Urinary bladder (tissue), 4 donors: ENCODE measurements at places on chromosomes 5 and 9.

GRCh38 chr5:109703166-109703565 is 13.4 kb downstream of the MAN2A1 start:
- no peak for DNase-seq

- no peak for DNase-seq
Observed at GRCh38 chr9:130207241-130207992, 35.2 kb downstream of the NCS1 start.

- no peak for DNase-seq
Observed at GRCh38 chr9:6645355-6646292, at the start of gene GLDC. TSS of gene GLDC (minus strand) at chr9:6645729. CDS start at chr9:6645499, 230 bp downstream.

GRCh38 chr5:158045696-158046095 is 186.8 kb upstream of the CLINT1 start:
- DNase-seq: no peak

- DNase-seq: no peak
Observed at GRCh38 chr5:44661851-44662250, 146.9 kb upstream of the MRPS30 start.

DNA sequence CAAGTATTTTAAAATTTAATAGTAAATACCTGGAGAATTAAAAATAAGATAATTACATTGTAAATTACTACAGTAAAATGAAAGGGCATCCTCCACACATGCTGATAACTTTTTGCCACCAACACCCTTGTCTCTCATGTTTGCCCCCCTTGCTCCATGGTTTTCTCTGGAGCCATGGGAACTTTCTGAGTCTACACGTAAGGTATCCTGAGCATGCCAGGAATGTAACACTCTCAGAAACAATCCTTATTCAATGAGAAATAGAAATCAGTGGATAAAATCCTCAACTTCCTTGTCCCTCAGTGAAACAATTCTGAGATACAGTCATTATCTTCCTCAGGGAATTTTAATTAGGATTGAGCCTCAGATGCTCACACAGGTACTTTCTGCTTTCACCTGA is 108.9 kb downstream of the IZUMO3 start:
- no peak for DNase-seq

DNA sequence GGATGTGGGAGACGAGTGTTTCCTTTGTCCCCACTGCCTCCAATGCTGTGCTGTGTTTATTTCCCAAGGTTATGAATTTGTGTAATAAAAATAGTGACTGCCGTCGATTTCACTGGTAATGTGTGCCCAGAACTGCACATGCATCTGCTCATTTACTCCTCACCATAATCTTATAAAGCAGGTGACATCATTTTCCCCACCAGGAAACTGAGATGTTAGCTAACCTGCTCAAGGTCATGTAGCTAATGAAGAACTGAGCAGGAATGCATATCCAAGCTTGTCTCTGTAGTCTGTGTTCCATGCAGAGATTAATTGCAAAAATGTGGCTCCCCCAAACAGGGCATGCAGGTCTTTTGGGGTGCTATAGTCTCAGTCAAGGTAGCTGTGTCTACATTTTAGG is 224.4 kb downstream of the TENT4A start:
- no peak for DNase-seq

DNA sequence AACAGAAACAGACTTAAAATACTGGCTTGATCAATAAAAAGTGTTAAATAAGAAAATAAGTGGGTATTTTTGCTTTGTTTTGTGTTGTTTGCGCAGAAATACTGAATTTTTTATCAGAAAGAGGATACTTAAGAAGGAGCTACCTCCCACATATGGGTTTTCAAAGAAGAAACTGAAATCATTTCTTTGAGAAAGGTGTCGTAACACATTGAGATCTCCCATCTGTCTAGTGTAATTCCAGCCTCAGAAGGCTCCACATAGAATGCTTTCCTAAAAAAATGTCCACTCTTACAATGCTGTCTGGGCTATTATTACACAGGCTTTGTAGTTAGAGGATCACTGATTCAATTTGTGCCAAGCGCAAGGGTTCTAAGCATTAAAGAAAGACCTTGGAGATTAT is 226.2 kb downstream of the EPB41L4A start:
- no peak for DNase-seq

DNA sequence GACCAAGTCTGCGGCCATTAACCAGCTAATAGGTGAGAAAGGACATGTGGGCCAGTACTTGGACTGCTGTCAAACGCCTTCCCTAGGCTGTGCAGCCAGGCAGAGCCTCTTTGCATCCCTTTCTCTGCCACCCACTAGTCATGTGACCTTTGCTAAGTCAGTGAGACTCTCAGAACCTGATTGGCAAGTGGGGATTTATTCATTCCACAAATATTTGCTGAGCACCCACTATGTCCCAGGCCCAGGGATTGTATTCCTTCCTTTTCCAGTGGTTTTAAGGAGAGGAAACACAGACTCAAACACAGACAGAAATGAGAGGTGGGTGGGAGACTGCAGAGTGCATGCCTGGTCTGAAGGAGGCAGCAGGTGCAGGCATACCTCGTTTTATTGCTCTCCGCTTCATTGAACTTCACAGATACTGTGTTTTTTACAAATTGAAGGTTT is 71.6 kb upstream of the GALNT10 start:
- DNase-seq: no peak

DNA sequence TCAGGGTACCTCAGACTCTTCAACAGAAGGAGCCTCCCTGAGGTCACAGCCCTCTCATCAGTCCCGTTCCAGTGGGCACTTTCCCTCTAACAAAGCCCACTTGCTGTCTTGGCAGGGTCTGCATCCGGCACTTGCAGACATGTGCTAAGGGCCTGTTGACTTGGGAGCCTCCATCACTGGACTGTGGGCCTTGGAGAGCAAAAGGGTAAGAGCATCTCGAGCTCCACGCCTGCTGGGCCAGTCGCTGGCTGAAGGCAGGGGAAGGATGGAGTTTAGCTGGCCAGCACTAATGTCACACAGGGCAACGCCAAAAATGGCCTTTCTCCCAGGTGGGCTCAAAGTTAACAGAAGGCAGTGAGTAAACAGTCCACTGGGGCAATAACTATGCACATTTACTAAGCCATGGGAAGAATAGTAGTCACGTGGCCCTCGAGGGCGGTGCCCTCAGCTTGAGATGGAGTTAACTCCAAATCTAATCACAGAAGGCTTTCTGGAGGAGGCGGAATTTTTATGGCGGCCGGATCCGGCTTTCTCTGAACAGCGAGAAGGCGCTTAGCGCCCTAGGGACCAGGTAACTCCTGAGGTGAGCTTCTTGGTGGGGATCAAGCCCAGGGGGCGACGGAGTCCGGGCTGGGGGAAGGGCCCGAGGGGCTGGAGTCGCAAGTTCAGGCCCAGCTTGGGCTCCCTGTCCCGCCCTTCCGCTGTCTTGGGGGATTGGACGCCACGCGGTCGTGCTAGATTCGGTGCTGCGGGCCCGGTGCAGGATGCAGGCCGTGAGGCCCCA is 2.0 kb upstream of the NSD1 start:
- DNase-seq: no peak

- DNase-seq: no peak
Observed at GRCh38 chr9:75699017-75699416, 191.5 kb upstream of the PCSK5 start.

- DNase-seq: no peak
Observed at GRCh38 chr5:55154873-55155272, 5.1 kb upstream of the GPX8 start.

DNA sequence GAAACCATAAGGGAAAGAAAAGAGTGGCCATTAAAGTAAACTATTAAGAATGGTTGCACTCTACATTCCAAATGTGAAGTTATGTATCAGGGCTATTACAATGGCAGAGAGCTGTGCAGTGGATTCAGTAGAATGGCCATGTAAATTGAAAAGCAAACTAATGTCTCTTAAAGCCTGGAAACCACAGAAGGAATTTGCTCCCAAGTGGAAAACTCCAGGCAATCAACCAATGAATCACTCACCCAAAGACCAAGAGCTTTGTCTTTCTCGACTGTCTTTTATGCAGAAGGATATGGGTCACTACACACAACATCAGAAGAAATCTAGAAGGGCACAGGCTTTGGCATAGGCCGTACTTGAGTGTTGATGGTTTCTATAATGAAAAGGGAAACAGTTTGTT is 114.9 kb downstream of the TLE1 start:
- DNase-seq: no peak

DNA sequence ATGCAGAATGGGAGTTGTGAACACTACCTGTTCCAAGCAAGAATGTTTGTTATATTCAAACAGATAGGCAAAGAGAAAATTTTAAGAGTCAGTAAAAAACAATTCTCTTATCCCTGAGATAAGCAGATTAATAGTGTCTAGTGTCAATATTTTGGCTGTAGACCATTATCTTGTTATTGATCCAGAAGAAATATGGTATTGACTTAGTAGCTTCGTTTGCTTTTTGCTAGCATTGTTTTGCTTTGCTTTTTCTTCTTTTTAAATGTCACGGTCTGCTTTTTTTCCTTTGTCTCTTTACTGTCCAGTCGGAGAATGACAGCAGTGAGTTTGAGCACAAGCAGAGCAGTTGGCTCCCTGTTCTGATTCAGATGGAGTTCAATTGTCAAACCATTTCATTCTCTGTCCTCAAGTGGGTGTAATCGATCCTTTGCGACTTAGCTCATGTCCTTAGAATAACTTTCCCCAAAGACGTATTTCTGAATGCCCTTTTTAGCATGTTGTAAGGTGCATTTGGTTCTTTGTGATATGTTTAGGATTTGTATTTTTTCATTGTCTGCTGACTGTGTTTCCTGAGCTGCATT is 29.3 kb downstream of the FUBP3 start:
- no peak for DNase-seq

DNA sequence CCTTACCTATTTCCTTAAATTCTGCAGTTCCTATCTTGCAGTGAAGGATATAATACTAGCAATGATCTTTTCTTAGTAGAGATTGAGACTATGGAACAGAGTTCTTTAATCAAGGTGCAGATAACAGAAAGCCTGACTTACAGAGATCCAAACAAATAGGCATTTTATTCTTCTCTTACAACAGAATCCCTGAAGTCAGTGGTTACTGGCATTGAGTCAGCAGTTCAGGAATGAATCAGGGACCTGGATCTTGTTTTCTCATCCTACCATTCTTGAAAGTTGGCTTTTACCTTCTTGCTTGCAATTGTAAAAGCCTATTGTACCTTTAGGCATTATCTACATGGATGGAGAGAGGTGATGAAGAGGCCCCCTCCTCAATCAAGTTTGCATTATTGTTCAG is 47.5 kb upstream of the TLE4 start:
- DNase-seq: no peak

- no peak for DNase-seq
Observed at GRCh38 chr5:95393279-95393678, 2.1 kb downstream of the FAM81B start.

DNA sequence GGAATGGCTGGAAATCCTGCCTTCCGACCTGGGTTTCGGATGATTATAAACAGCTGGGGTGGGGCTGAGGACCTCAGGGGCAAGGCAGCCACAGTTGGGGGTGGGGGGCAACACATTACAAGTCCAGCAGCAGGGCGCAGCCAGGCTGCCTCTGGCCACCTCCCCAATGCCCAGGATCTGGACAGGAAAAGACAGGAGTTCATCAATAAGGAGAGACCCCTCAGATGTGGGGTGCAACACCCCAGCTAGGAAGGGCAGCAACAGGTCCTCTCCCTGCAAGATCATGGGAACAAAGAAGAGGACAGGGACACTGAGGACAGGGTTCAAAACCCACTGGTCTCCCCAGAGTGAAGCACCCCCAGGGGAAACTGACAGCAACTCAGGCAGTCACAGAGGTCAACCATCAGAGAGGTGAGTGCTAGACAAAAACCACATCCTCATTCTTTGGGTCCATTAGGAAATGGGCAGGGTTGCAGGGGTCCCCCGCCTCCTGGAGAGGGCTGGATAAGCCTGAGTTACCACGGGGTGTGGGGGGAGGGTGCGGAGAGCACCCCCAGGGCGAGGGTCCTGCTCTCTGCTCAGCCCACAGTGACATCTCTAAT is 33.5 kb downstream of the SEMA4D start:
- DNase-seq: no peak

GRCh38 chr5:111937094-111937493 is 180.1 kb upstream of the NREP start:
- no peak for DNase-seq

DNA sequence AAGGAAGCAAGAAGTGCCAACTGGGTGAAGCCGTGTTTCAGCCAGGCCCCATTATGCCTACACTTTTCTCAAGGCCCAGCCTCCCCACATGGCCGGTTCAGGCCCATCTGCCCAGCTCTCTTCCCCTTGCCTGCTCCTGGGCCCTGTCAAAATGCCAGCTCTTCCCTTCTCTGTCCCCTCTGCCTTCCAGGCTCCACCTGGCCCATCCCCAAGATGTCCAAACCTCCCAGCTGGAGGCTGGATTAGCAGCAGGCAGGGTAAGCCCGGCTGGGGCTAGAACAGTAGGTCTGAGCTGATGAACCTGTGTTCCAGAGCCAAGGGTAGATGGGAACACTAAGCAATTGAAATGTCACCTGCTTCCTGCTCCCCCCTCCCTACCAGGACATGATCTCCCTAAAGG is 64.1 kb upstream of the HSPA9 start:
- DNase-seq: no peak

GRCh38 chr9:117313989-117314388 is 100.9 kb downstream of the ASTN2 start:
- no peak for DNase-seq

DNA sequence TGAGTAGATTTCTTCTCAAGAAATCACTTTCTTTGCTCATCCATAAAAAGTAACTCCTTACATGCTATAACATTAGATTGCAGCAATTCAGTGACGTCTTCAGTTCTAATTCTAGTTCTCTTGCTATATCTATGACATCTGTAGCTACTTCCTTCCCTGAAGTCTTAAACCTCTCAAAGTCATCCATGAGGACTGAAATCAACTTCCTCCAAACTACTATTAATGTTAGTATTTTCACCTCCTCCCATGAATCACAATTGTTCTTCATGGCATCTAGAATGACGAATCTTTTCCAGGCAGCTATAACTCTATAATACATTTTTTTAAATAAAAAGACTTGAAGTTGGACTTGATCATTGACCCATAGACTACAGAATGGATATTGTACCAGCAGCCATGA is 46.2 kb upstream of the PRRC1 start:
- DNase-seq: no peak

GRCh38 chr9:96646081-96646991 is 8.8 kb downstream of the PRXL2C start:
- no peak for DNase-seq

DNA sequence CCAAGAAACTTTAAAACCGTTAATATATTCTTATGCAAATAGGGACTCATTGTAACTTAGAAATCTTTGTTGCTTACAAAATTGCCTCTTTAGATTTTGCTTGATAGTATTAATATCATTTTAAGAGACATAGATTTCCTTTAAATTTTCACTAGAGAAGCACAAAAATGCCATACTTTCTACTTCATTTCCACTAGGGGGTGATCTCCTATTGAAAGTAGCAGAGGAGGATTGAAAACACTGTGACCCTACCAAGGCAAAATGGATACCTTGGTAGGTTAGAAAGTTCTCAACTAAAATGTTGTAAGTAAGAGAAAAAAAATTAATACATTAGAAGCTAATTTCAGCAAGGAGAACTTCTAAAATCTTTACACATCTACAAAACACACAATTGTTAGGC is 204.9 kb downstream of the CHSY3 start:
- DNase-seq: no peak
